ENCODE measurements at places on chromosomes 16 and 17.

DNA sequence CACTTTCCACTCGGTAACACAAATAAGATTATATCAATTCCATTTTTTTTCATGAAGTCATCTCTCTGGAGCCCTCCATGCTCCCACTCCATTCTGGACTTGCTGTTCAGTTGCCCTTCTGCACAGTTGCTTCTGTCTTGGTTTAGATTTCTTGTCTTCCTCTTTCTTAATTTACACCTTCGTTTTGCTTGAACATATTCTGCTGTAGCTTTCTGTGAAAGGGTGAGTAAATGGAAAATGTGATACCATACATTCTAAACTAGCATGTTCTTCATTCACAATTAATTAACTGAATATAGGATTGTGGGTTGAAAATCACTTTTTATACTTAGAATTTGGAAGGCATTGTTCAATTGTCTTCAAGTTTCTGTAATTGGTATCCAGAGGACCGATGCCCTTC lies 69.6 kb downstream of the VMP1 start:
- no peak for DNase-seq

GRCh38 chr16:12661656-12662172 lies 142.0 kb downstream of the CPPED1 start:
- no peak for DNase-seq

GRCh38 chr17:50630524-50631194 lies 4.0 kb upstream of the ABCC3 start:
- DNase-seq, result no peak

DNA sequence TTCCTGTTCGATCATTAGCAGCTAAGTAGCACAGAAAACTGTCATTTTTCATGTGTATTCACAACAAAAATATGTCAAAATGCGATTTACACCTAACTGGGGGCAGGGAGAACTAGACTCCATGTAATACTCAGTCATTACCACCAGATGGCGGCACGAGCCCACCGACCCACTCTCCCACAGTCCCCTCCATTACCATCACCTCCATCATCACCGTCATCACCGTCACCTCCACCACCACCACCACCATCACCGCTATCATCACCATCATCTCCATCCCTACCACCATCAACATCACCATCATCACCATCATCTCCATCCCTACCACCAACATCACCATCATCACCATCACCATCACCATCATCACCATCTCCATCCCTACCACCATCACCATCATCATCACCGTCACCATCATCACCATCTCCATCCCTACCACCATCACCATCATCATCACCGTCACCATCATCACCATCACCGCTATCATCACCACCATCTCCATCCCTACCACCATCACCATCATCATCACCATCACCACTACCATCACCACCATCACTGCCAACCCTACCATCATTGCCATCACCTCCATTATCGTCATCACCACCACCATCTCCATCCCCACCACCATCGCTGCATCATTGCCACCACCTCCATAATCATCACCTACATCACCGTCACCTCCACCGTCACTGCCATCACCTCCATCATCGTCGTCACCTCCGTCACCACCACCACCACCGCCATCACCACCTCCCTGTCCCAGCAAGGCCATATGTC lies 14.4 kb downstream of the NDUFAF8 start:
- DNase-seq, result no peak

DNA sequence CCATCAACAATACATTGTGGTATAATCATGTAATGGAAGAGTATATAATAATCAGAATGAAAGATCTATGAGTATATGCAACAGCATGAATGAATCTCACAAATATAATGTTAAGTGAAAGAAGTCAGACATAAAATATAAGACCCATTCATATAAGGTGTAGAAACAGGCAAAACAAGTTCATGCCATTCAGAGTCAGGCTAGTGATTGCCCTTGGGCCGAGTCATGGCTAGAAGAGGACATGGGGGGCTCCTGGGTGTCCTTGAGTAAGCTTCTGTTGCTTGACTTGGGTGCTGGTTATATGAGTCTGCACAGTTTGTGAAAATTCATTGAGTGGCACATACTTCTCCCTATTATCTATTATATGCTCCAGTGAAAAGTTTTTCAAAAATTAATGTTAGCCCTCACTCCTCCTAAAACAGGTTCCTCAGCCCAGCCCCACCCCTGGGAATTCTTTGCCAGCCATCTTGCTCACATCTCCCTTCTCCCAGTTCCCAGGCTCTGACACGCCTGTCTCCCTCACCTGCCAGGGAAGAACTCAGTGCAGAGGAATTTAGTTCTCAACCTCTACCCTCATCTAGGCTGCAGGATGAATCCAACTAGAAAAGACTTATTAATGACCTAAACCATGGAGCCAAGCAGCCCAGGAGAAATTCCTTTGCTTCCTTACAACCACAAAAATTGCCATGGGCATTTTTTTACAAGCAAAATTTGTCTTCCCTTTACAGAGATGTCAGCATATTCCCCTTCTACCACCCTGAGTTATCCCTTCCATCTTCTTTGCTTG lies 52.4 kb upstream of the NFAT5 start:
- no peak for DNase-seq

DNA sequence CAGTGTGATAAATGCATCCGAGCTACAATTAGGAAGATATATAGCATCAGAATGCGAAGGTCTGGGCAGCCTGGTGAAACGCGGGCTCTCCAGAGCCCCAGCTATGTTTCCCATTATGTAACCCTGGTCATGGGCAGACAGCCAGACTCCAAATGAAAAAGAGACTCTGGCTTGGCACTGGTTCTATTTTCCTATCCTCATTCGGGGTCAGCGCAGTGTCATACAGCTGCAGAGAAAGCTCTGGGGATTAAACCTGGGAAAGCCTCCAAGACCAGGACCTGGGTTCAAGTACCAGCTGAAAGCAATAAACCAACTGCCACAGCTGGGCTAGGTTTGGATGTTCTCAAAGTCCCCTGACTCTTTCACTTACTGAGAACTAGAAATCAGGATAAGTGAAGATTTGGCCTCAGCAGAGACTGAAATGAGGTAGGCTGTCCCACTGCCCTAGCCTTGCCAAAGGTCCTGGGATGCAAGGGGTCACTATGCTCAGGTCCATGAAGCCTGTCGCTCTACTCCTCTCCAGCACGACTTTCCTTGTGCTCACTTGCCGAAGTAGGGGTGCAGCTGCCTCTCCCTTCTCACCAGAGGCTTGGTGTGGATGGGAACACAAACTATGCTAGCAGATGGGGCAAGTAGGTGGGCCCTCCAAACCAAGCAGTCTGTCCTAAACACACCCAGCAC lies 123.8 kb downstream of the SMG6 start:
- peak; percentile 76 for DNase-seq

DNA sequence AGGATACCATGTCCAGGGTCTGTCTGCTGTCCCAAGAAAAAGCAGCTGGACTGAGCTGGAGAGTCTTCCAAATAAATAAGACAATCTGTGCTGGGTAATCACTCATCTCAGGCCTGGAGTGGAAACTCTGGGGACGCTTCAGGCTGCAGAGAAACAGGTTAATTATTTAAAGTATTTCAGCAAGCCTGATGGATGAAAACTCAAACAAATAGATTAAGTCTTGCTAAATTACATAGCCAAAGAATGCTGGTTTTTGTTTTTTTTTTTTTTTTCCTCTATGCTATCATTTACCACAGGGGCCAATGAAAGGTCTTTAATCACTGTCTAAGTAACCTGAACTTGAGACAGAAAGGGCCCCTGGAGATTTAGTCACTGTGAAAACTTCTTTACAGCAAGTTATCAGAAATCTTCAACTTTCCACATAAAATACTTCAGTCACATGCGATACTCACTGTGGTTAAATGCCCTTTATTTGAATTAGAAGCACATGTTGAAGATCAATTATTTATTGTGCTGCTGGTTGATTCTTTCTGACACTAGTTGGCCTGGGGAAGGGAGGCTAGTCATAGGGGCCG lies 31.0 kb upstream of the KCNJ2 start:
- no peak for DNase-seq

GRCh38 chr16:11231367-11231970 lies 24.5 kb downstream of the SOCS1 start:
- DNase-seq, result no peak

DNA sequence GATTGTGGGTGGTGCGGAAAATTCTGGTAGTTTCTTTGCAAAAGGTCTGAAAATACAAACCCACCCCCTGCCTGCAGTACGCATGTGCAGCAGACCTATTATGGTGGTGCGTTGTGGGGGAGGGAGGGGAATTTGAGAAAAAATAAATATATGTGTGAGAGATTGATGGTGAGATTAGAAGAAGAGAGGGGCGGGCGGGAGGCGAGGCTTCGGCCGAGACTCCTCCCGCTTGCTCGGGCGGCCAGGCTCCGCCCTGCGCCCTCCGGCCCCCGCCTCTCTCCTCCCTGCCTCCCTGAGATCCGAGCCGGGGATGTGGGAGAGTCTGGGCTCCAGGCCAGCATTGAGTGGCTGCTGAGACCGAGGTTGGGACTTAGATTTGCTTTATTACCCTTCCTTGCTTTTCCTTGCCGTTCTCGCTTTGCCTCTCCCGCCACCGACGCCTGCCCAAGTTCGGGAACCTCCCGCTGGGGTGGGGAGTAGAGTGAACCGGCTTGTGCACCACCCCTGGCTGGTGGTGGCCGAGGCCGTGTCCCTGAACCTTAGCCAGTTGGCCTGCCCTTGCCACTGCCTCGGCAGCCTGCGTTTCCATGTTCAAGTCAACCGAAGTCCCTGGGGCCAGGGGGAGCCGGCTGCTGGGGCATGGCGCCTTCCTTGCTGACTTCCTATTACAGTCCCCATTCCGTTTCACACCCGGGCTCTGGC lies 956 bp upstream of the CHD3 start:
- DNase-seq, result peak; percentile 88

DNA sequence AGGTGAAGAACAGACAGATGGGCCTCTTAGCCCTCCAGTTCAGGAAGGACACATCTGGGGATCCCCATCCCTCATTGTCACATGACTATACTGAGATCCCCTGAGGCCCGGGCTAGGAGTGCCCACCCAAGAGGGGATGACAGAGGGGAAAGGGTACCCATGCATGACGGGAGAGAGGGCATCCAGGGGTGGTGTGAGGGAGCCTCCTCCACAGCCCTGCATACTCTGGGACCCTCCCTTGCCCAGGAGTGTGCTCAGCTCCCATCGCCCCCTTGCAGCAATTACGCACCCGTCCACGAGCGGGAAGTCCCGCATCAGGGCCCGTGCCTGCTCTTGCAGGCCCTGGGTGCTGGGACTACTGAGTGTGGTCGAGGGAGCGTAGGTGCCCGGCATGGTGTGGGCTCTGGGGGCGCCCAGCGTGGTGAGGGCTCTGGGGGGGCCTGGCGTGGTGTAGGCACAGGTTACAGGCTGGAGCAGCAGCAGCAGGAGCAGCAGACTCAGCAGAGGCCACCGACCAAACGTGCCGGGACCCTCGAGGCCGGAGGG lies 6.5 kb downstream of the DPEP2 start:
- no peak for DNase-seq

GRCh38 chr16:54936979-54937670 lies 6.5 kb downstream of the IRX5 start:
- no peak for DNase-seq

DNA sequence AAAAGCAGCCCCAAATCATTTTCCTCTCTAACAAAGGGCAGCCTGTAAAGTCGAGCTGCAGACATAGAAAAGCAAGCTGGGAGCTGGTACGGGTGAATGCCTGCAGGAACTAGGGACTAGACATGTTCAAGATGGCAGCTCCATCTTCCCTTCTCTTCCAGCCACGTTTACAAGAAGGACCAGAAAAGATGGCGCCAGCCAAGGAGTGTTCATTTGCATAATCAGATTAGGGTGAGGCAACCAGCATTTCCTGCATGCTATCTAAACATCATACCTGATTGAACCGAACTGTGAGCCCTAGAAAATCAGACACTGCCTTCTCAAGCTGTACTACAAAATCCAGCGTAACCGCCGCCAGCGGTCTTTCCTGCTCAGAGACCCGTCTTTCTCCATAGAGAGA lies 896.8 kb downstream of the CDH11 start:
- DNase-seq, result no peak

- DNase-seq, result no peak
Observed at GRCh38 chr16:85986931-85987749, 88.2 kb downstream of the IRF8 start.

DNA sequence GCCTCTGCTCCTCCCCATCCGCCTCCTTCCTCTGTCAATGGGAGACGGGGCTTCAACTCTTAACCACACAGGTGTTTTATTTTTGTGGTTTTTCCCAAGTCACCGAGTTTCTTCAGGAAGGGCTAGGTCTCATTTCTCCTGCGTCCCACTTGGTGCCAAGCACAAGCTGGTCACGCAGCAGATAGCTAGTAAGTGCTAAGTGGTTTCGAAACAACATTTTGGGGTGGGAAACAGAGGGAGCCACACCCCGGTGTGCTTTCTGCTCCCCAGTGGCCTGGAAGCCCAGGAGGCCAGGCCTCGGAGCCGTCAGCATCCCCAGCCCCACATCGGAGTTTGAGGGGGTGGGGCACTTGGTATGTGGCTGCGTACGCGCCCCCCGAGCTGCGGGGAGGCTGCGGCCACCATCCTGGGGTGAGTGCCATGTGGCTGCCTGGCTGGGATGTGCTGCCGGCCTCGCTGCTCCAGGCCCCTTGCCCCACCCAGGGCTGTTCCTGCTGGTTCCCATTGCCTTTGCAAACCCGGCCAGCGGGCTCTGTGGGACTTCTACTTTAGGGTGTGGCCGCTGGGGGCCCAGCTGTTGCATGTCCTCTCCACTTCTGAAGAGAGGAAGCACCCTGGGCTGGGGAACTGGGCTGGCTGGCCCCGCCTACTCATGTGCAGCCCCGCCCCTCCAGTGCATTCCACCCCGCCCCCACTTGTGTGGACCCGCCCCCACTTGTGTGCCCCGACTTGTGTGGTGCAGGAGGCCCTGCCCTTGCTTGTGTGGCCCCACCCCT lies 55.6 kb downstream of the BAIAP2 start:
- DNase-seq, result no peak

GRCh38 chr16:17431012-17431411 lies 39.7 kb downstream of the XYLT1 start:
- no peak for DNase-seq

DNA sequence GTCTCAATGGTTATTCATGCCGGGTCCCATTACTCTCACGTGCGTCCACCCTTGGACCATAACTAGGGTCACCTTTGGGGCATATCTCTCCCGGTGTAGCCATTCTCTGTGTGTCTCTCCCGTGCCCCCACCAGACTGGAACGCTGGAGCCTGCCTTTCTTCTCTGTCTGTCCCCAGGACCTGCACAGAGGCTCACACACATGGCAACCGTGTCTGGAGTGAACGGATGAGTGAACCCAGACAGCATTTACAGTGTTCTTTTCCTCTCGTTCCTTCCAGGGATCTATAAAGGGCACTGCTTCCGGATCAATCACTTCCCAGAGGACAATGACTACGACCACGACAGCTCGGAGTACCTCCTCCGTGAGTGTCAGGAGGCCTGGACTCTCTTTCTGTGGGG lies 26.4 kb upstream of the CACNG1 start:
- no peak for DNase-seq

- DNase-seq, result no peak
Observed at GRCh38 chr16:56294579-56294978, 103.3 kb downstream of the GNAO1 start.

GRCh38 chr17:31688701-31689100 lies 170.3 kb downstream of the COPRS start:
- no peak for DNase-seq
